ENCODE measurements at places on chromosomes 6 and 20.

- no peak for DNase-seq
These were observed 268.3 kb upstream of the ARID1B start for GRCh38 chr6:156508923-156509322.

DNA sequence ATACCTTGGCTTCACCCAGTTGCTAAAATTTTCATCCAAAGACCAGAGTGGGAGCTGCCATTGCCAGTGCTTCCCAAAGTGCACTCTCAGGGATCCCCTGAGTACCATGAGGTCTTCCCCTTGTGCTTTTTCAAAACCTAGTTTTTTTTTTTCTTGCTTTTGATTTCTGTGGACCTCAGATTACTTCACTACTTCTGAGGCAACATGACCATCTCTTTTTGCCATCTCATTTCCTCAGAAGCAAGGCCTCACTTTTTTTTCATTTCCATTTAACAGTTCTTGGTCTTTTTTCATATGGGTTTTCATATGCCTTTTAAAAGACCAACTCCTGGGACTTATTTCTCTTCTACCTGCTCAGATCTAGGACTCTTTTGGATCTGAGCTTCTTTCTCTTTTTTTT lies 64.1 kb upstream of the MMS22L start:
- no peak for DNase-seq

GRCh38 chr6:167517254-167517916 lies 192.5 kb downstream of the TTLL2 start:
- DNase-seq: no peak

- DNase-seq: no peak
These were observed 152.7 kb upstream of the SLC22A16 start for GRCh38 chr6:110629153-110629552.

DNA sequence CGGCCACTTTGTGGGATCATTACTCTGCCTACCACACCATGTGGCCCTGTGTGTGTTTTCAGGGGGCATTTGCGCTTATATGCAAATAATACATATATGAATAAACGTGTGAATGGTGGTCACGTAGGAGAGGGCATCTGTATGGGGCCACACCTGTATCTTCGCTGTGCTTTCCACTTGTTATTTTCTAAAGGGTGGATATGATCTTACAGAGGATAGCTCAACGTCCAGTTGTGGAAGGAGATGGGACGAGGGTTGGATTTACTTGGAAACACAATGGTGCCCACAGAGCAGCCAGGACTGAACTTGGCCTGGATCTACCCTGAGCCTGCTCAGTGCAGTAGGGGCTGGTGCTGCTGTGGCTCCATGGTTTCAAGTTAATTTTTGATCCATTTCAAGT lies 93.3 kb downstream of the YTHDF1 start:
- peak; percentile 1 for DNase-seq
